ENCODE measurements at places on chromosomes 4 and X.

DNA sequence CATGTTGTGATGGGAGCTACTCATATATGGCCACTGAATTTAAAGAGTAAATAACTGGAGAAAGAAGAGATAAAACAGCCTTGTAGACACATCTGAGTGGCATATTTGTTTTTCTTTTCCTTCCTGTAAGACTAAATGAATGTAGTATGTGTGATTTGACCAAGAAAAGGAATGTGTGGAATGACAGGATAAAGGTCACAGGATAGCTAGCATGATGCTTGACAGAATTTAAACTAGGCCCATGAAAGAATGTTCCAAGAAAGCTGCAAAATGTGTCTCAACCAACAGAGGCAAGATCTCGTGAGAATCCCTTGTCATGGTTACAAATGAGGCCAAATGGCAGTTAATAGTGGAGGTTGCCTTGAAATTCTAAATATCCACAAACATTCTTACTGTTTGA lies 137.0 kb downstream of the KCNIP4 start:
- DNase-seq: no peak

DNA sequence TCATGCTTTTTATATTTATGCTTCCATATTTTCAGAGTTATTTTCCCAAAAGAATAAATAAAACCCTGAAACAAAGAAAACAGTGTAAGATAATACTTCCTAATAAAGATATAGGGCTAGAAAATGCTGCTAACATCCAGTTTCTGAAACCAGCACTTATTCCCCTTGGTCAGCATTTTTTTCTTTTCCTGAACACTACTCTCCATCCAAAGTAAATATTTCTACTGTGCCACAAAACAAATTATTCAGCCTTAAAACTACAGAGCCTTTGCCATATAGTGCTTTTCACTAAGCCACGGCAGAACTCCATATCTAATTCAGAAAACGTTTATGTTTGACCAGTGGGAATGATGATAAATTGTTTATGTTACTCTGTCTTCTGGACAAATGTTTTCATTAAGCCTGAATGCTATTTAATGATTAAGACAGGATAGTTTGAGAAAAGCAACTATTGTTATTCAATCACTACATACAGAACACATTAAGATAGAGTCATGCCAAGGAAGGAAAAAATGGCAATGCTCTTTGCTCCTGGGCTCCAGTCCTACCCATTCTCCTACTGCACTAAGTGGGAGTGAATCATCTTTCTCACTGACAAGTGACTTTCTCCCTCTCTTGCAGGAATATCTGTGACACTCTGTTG lies 723.9 kb downstream of the FAT4 start:
- no peak for DNase-seq

GRCh38 chrX:102930990-102931756 lies 5.9 kb upstream of the RAB40AL start:
- DNase-seq: no peak

DNA sequence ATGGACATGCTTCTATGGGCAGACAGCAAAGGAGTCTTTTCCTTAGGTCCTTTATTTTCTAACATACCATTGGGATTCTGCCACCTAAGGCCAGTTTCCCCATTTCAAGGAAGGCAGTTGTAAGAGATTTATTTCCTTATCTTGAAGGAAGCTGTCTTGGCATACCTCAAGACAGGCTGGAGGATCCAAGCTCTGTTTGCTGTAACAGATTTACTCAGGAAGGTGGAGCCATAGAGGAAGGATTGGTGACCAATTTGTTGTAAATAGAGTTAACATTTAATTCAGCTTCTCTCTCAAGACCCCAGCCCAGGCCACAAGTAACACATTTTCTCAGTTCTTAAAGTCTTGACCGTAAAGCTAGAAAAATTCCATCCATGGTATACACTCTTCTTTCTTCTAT lies 131.6 kb upstream of the TENM3 start:
- no peak for DNase-seq

DNA sequence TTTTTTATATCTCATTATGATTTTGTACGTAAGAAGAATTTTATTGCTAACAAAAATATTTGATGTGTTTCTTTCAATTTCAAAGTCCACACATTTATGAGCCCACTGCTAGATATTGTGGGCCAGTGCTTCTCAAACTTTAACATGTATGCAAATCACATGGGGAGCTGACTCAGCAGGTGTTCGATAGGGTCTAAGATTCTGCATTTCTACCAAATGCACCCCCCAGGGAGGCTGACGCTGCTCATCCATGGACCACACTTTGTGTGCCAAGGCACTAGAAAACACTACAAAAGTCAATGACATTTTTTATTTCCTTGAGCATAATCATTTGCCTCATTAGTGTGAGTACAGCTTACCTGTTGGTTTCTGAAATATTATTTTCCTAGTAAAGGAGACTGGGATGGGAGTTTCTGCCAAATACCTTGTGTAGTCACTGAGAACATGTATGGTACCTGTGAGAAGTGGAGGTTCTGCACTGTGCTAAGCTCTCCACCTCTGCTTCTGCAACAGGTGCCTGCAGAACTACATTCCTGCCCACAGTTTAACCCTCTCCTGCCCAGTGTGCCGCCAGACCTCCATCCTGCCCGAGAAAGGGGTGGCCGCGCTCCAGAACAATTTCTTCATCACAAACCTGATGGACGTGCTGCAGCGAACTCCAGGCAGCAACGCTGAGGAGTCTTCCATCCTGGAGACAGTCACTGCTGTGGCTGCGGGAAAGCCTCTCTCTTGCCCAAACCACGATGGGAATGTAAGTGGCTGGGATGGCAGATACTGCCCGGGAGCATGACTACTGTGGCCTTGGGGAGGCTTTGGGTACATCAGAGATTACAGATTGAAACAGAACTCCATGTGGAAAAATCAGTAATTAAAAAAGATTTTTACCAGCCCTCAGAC lies 68.9 kb upstream of the MND1 start:
- no peak for DNase-seq

DNA sequence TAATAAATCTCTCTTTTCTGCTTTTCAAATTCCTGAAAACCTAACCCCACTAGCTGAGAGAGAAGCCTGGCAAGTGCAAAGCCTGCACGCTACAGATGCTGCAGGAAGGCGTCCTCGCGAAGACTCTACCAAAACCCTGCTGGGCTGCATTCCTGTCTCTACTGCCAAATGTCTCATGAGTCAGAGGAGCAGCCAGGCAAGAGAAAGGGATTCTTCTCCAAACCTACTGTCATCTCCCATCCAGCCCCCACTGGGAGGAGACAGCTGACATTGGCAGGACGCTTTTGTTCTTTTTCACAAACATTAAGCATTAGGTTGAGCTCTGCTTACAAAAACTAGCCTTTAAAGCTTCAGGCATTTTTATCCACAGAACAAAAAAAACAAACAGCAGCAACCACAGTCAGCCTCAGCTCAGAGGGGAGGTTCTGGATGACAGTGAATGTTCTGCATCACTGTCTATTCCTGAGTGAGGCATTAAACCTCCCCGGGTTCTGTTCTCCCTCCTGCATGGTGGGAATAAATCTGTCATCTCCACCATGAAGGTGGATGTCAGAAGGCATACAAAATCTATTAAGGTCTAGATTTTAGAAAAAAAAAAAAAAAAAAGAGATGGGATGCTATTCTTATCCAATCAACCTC lies 18.0 kb downstream of the CRMP1 start:
- no peak for DNase-seq

DNA sequence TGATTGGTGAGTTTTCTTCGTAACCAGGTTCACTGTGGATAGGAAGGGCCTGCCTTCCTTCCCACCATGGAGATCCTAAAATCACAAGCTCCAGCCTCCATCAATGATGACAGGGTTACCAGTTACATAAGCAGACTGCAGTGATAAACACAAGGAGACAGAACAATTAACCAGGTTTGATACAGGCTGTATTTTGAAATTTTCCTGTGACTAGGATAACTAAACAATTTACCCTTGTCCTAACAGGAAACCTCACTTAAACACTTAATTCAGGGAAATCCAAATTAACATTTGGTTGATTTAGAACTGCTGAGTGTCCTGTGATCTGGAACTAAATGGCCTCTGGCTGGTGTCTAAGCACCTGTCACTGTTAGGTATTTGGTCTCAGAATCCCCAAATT lies 3.1 kb upstream of the SLC9B2 start:
- no peak for DNase-seq

DNA sequence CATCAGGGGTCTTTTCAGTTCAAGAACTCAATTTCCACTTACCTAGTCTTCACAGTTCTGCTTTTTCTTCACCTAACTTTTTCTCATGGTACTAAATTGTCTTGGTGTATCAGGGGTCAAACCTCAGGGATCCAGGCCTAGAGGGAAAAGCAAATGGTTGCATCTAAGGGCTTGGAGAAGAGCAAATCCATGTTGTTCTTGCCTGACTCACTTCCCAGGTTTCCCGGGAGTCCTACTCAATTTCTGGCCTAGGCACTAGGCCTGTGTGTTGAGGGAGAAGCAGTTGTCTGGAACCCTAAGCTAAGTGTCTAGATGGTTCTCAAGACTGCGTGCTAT lies 191.9 kb upstream of the STK26 start:
- no peak for DNase-seq

DNA sequence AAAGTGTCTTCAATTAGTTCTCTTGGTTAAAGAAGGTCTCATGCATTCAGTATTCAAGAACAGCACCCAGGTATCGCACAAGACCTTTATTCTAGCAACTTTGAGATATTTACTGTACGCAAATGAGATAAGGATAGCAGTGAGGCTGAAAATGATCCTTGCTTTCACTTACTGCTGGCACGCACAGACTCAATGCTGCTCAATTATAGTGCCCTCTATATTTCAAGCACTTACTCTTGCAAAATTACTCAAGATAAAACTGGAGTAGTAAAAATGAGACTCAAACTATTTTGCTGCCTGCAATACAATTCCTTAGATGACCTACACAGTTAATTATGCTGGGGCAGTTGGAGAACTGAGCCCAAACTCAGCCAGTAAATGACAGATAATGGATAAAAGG lies 60.9 kb downstream of the ADGRA3 start:
- DNase-seq: no peak

GRCh38 chrX:84046403-84046984 lies 141.5 kb downstream of the RPS6KA6 start:
- DNase-seq: no peak

DNA sequence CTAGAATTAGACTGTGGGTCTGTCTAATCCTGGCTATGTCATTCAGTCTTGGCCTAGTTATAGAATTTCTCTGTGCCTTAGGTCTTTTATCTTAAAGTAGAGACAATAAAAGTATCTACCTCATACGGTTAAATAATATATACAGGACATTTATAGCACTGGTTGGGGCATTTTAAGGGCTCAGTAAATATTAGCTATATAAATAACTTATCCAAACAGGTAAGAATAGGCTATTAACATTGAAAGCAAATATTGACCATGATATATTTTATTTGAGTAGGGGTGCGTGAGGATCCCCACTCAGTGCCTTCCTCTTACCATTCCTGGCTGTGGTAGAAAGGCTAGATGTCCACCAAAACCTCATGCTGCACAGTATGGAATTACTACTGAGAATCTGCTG lies 47.4 kb downstream of the HSD17B13 start:
- DNase-seq: no peak

- no peak for DNase-seq
Measured at GRCh38 chr4:103156106-103156505, 42.0 kb downstream of the CENPE start.

DNA sequence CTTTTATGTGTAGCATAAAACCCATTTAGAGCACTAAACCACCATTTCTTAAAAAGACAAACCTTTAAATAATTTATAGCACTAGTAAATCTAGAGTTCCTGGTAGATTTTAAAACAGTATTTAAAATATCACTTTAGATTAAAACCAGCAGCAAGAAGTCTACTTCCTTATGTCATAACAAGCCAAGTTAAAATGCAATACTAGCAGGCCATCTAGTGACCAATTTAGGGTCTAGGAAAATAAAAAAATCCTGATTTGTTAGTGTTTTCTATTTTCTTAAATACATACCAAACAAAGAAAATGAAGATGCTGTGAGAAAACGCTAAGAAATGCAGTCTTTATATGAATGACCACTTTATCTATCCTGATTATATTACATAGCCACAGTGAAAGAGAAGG lies 53.9 kb downstream of the PAPSS1 start:
- no peak for DNase-seq

DNA sequence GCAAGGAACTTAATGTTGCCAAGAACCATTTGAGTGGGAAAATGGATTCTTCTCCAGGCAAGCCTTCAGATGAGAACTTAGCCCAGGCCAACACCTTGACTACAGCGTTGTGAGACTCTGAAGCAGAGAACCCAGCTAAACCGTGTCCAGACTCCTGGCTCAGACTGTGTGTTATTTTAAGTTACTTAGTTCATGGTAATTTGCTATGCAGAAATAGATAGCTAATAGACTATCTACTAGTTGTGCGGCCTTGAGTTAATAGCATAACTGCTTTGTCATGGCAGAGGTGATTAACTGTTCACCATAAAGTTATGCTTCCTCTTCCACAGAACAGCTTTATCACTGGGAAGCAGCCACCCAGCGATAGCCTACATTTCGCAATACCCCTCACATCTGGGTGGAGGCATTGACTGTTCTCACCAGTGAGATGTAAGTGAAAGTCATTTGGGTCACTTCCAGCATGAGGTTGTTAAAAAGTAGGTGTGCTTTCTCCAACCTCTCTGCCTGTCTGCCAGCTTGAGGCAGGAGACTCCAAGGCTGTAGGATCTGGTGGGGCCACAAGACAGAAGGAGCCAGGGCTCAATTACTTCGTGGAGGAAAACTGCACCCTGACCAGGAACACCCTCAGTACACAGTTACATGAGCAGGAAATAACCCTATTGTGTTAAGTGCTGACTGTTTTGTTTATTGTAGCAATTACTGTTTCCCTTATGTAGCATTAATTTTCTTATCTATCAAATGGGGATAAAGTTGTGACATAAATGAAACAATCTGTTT lies 94.2 kb downstream of the GPAT3 start:
- no peak for DNase-seq

GRCh38 chr4:113591982-113592381 lies 169.6 kb downstream of the CAMK2D start:
- DNase-seq: no peak

DNA sequence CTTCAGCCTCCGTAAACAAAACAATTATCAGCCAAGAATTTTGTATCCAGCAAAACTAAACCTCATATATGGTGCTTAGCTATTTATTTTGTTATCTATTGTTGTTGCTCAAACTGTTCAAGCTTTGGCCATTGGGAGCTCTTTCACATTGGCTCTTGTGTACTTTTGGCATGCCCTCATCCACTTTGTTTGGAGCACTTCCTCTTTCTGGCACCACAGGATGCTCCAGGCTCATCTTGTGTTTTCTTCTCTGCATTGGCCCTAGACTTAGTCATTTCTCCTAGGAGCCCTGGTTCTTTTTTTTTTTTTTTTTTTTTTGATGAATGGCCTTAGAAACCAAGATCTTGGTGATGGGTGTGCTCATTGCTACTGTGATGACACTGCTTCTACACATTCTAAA lies 74.5 kb downstream of the DIPK2B start:
- no peak for DNase-seq

DNA sequence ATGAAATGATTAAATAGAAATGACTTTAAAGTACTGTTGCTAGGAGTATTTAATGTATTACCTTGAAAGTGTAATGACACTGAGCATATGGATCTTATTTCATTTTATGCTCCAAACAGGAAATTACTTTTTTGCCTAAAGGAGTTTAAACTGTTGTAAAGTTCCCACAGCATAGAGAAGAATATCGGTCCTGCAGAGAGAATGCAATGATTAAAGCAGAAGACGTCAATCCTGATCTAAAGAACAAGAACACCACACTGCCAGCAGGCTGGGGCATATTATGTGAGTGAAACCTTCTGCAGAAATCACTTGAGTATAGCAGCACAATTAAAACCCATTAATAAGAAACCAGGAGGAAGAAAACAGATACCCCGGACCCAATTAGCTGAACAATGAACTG lies 72.8 kb upstream of the CAMK2D start:
- no peak for DNase-seq

GRCh38 chrX:118632862-118633261 lies 94.5 kb upstream of the IL13RA1 start:
- DNase-seq: no peak
